BJ (cell line): ENCODE measurements at places on chromosomes 7 and 10.
A peak's percentile ranks its signal among the peaks of the same experiment; 100 is the strongest.

DNA sequence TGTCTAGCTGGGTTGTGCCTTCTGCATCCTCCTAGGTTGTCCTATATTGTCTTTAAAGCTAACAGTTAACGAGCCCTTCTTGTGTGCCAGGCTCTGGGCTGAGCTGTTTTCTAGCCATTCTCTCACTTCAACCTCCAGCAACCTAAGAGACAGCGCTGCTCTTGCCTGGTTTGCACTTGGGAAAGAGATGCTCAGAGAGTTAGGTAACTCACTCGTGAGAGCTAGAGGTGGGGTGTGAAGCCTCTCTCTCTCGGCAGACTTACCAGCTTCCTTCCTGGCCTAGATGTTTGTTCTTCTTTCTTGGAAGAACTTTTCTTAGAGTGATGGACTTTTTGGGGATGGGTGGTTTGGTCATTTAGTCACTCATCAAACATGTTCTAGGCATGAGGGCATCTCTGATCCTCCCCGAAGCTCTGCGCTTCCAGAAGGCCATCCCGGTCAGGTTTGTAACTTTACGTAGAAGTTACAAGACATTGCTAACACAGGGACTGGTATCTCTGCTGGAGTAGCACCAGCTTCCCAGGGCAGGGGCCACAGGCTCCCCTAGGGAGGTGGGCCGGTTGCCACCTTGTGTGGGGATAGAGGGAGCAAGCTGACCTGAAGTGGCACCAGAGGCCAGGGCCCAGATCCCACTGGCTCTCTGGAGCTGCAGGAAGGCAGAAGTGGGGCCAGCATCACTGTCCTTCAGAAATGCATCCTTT is 14.3 kb downstream of the TSPAN15 start:
- no peak for DNase-seq

- DNase-seq, result no peak
Observed at GRCh38 chr10:18195060-18195799, 55.0 kb downstream of the CACNB2 start.

GRCh38 chr10:58700591-58700990 is 187.9 kb downstream of the BICC1 start:
- DNase-seq, result no peak

GRCh38 chr10:50567384-50567783 is 56.4 kb downstream of the SGMS1 start:
- DNase-seq, result no peak

GRCh38 chr10:89663144-89663543 is 18.1 kb upstream of the PANK1 start:
- DNase-seq, result no peak

- no peak for DNase-seq
Observed at GRCh38 chr10:117537436-117537903, 5.1 kb upstream of the EMX2 start.

- no peak for DNase-seq
Observed at GRCh38 chr7:2372724-2373123, 18.1 kb downstream of the EIF3B start.

GRCh38 chr7:140176122-140176701 is 571 bp downstream of the KDM7A start:
- no peak for DNase-seq

GRCh38 chr10:50937230-50937907 is 51.9 kb upstream of the A1CF start:
- no peak for DNase-seq

DNA sequence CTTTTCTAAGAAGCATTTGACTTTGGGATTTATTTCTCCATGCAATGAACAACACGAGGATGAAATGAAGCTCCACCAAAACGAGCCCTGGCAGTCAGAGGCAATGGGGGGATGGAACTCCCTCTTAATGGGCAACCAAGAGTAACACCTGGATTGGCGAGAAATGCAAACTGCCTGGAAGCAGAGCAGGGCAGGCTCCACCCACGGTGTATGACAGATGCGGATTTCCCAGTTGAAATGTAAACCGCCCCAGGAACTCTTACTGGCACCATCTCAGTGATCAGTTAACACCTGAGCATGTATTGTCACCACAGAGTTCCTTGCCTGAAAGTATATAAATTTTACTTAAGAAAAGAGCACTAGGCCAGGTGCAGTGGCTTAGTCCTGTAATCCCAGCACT is 47.3 kb upstream of the AUTS2 start:
- no peak for DNase-seq

- no peak for DNase-seq
Observed at GRCh38 chr7:15828881-15829280, 142.4 kb upstream of the MEOX2 start.

GRCh38 chr7:102305414-102306268 is 19.0 kb downstream of the SH2B2 start:
- DNase-seq, result no peak

- peak; percentile 1 for DNase-seq
Observed at GRCh38 chr10:76778914-76779795, 858.5 kb downstream of the KCNMA1 start.

GRCh38 chr10:68196701-68197100 is 35.2 kb downstream of the ATOH7 start:
- DNase-seq, result no peak

DNA sequence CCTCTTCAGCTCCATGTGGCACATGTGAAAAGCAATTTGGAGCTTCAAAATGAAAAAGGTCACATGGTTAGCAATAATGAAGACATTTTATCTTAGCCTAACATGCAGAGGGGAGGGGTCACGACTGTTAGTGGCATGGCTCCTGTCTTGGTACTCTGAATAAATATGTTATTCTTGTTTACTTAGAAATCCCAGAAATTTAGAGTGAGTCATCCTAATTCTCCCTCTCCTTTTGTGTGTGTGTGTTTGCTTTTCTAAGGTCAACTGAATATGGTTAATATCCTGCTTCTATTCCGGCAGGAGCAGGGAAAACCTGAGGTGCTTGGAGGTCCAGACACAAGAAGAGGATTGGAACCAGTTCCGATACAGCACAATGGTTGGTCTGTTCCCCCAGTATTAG is 17.6 kb downstream of the BCCIP start:
- no peak for DNase-seq

GRCh38 chr10:102653060-102653459 is 8.8 kb downstream of the TRIM8 start:
- no peak for DNase-seq

GRCh38 chr10:118950997-118951637 is 78.4 kb upstream of the NANOS1 start:
- no peak for DNase-seq

DNA sequence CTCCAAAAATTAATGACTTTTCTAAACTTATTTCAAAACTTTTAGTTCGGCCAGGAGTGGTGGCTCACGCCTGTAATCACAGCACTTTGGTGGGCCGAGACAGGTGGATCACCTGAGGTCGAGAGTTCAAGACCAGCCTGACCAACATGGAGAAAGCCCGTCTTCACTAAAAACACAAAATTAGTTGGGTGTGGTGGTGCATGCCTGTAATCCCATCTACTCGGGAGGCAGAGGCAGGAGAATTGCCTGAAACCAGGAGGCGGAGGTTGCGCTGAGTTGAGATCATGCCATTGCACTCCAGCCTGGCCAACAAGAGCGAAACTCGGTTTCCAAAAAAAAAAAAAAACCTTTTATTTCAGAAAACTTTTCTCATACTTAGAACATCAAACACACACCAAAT is 8.3 kb downstream of the NAMPT start:
- DNase-seq, result no peak

- DNase-seq, result no peak
Observed at GRCh38 chr10:48656914-48657305, 27.8 kb upstream of the WDFY4 start.

- DNase-seq, result no peak
Observed at GRCh38 chr7:157299613-157300368, 37.0 kb upstream of the DNAJB6 start.

DNA sequence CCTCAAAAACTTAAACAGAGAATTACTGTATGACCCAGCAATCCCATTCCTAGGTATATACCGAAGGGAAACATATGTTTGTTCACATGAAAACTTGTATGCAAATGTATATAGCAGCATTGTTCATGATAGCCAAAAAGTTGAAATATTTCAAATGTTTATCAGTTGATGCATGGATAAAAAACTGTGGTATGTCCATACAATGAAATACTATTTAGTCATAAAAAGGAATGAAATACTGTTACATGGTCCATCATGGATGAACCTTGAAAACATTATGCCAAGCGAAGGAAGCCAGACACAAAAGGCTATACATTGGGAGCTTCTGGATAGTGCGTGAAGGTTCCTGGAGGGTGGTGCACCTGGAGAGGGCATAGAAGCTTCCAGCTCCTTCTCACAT is 11.0 kb upstream of the TRA2A start:
- DNase-seq, result no peak

DNA sequence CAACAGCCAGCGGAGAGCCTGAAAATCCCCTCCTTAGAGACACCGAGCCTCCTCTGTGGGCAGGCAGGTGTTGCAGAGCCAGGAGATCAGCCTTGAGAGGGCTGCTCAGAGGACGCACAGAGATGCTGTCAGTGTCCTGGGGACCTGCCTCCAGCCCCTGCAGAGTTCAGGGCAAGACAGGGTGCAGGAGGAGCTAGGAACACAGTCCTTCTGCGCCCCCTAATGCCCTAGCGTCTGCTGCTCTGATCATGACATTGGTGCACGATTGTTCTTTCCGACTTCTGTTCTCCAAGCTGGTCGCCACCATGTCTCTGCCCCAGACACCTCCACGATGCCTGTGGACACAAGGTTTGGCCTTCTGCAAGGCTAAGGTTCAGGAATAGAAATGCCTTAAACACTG is 613.7 kb upstream of the MKI67 start:
- DNase-seq, result no peak

DNA sequence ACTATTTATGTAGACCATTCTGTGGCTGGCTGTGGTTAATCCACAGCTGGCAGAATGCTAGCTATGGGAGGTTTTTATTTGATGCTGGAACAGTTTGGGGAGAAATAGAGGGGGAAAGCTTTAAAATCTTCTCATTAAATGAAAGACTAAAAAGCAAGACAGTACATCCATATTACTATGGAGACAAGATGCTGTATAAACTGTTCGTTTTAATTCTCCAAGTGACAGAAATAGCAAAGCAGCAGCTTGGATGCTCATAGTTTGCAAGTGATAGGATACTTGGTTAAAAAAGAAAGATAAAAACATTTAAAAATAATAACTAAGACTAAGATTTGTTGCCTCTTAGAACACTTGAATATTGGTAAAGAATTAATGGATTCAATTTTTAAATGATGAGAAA is 304.9 kb upstream of the KAT6B start:
- no peak for DNase-seq

- no peak for DNase-seq
Observed at GRCh38 chr7:77473229-77474005, 57.3 kb upstream of the GSAP start.

GRCh38 chr7:28328822-28329660 is 83.3 kb upstream of the CREB5 start:
- DNase-seq, result no peak

DNA sequence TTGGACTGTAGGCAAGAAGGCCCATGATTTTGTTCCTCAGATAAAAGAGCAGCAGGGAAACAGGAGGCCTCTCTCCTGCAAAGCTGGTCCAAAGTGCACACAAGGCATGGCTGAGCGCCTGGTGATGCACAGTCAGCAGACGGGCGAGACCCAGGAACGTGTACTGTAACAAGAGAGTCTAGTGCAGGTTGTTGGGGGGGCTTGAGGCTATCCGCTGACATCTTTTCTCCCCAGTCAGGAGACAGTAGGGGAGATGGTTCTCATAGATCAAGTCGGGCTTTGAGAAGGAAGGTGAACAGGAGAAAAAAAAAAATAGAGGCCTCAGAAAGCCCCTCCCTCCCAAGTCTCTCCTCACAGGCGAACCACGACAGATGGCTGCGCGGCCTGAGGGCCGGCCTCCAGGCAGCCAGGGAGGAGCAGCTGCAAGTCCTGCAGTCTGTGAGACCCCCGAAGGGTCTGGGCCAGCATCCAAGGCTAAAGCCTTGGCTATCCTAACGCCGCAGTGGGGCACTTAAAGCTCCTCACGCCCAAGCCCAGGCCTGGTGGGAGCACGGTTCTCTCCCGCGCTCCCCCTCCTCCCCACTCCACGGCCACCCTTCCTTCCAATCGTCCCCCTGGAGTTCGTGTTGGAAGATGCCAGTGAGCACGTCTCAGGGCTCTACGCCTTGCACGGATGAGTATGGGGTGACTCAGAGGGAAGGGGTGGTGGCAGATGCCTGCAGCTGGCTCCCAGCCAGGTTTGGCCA is 68.3 kb downstream of the PRKAG2 start:
- no peak for DNase-seq

GRCh38 chr7:156616269-156617202 is 24.0 kb upstream of the RNF32 start:
- DNase-seq, result no peak

DNA sequence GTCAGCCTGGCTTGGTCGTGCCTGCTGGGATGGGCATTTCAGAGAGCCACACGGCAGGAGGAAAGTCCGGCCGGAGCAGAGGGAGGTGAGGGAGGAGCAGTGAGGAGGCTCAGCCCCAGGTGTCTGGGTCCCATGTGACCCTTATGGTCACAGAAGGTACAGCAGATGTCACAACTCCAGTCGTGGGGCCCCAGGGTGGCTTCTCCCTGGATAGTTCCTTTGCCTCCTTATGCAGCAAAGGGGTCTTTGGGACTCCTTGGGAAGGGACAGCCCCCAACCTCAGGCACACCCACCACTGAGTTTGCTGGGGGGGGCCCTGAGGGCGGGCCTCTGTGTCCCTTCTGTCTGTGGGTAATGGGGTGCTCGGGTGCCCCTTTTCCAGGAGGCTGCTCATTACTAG is 19.6 kb upstream of the PRKAG2 start:
- DNase-seq, result no peak
